ENCODE measurements at places on chromosomes 12 and 14. TPM values are rescaled to one million over a fixed set of nuclear protein-coding genes. Genes with fewer than 3 reads are reported as not detected.

Gene NRXN3
- total RNA-seq, result 10.0 TPM

DNA sequence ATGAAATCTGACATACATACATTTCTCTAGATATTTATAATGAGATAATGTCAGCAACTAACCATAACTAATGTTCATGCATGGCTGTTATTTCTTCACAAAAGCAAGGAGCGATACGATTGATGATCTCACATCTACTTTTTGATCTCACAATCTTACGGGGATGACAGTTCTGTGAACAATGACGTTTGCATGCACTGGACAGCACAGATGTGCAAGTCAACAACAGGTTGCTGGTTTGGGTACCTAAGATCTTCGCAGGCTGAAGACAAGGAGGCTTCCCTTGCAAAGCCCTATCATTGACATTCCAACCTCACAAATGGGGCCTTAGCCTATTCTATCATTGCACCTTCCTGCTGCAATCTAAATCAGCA, 53.6 kb downstream of the C12orf42 start:
- DNase-seq, result no peak

Gene KRT85
- not detected for total RNA-seq

Gene GALNT6
- total RNA-seq, result 16.6 TPM

DNA sequence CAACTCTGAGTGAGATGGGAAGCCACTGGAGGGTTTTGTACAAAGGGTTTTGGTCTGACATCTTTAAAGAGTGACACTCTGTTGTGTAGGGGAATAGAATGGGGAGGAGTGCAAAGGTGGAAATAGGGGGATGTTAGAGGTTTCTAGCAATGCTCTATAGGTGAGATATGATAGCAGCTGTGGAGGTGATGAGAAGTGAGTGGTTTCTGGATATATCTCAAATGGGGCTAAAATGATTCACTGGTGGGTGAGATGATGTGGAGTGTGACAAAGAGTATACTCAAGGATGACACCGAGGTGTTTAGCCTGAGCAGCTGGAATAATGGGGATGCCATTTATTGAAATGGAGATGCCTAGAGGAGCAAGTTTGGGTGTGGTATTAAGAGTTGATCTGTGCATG, 426.4 kb downstream of the PCNX1 start:
- no peak for DNase-seq

DNA sequence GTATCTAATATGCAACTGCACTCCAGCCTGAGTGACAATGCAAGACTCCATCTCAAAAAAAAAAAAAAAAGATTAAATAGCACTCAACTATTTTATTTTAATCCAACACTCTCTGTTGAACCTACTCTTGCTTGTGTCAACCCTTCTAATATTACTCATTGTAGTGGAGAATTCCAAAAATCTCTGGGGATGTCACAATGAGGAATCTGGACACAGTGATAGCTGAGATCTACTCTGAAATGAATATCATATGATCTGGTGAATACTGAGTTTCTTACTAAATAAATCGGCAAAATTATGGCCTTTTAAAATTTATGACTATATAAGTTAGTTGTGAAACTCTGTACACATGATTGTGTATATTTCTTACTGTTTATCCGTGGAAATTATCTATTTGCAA, 418.2 kb downstream of the BCAT1 start:
- DNase-seq, result no peak

GRCh38 chr12:16361142-16361783, 13.8 kb downstream of the MGST1 start:
- no peak for DNase-seq

DNA sequence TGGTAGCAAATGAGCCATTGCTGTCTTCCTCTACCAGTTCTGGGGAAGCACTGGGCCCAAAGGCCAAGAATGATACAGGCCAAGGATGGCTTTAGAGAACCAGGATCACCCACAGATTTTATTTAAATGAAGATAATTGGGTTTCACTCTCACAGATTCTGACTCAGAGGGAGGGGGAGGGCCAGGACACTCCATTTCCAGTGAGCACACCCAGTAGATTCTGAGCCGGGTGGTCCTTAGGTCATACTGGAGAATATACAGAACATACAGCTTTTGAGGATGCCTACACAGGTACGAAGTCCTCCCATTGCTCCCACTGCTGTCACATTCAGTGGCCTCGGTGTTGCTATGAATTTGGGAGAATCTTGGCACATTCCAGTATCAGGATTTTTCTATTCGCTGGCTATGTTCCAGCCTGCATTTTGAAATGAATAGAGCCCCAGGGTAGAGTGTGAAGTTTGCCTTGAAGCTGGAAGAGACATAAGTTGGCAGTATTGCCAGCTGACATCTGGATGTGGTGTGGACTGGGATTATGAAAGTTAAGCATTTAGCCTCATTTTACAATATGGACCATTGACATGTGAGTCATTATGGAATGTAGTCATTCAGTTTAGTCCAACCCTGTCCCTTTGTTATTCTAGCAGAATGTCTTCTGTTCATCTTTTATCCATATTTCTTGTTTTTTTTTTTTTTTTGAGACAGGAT, 45.8 kb upstream of the POC1B start:
- DNase-seq, result no peak

- DNase-seq, result no peak
Observed at GRCh38 chr12:45234139-45234865, 18.4 kb downstream of the ANO6 start.

Gene ZDHHC22
- total RNA-seq, result not detected

GRCh38 chr12:84542289-84542688, 370.3 kb downstream of the SLC6A15 start:
- no peak for DNase-seq

GRCh38 chr12:53221203-53222080, 10.6 kb downstream of the RARG start:
- DNase-seq, result peak; percentile 92

Gene ETFBKMT
- 2.8 TPM for total RNA-seq

All from upper lobe of right lung (tissue), 1 donor.